ENCODE measurements at places on chromosomes 11 and 22.

GRCh38 chr11:9626496-9627394 lies 37.1 kb upstream of the SWAP70 start:
- DNase-seq, result no peak

DNA sequence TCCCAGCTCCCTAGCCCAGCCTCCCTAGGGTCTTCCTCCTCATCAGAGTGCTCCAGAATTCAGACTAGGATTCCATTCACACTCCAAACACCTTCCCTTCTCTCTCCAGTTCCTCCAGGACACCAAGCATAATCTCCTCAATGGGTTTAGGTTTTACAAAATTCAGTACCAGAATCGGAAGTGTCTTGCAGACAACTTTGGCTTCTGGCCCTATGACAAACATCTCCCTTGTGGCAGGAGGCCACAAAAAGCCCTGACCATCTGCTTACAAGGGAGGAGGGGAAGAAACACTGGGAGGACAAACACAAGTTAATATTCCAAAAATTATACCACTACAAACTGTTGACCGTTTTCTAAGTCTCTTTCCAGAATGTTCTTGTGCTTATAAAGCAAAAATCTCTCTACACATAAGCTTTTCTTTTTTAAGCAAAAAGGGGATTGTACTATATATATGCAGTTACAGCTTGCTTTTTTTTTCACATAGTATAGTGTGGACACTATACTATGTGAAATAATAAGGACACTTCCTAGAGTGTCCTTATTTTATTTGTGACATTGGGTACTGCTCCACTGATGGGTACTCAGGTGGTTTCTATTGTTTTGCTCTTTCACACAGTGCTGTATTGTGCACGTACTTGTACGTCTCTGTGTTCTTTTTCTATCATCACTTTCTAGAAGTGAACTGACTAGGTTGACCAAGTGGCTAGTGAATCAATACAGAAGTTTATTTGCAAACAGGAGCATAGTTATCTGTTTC lies 78.7 kb downstream of the BDNF start:
- DNase-seq, result peak; percentile 50

GRCh38 chr11:10355257-10355661 lies 50.4 kb downstream of the ADM start:
- no peak for DNase-seq

GRCh38 chr22:20547029-20547428 lies 39.6 kb downstream of the MED15 start:
- no peak for DNase-seq

- DNase-seq, result no peak
Observed at GRCh38 chr11:72652873-72653630, 21.2 kb downstream of the PDE2A start.

- peak; percentile 27 for DNase-seq
Observed at GRCh38 chr22:30891443-30891755, 77.2 kb downstream of the MORC2 start.

DNA sequence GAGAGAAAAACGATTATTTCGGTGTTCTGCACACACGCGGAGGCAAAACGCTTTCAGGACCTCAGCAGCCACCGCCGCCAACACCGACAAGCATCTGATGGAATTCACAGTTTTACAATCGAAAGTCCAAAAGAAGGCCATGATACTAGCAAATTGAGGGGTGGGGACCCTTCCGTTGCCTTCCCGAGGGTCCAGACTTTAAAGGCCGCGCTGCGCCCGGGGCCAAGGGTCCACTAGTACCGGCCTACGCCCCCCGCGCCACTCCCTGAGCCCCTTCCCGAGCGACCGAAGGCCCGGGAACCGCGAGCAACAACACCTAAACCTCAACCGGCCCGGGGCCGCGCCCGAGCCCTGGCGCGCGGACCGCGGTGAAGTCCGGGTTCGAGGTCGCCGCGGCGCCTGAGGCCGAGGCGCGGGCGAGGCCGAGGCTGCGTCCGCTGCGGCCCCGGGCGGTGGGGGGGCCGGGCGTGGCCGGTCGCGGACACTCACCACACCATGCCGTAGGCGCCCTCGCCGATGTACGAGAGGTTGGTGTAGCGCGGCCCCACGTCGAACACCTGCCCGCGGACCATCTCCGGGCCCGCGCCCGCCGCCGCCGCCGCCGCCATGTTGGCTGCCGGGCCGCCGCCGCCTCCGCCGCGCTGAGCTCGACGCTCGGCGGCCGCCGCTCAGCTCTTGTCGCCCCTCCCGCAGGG lies 465 bp downstream of the MAPK1 start:
- peak; percentile 52 for DNase-seq

DNA sequence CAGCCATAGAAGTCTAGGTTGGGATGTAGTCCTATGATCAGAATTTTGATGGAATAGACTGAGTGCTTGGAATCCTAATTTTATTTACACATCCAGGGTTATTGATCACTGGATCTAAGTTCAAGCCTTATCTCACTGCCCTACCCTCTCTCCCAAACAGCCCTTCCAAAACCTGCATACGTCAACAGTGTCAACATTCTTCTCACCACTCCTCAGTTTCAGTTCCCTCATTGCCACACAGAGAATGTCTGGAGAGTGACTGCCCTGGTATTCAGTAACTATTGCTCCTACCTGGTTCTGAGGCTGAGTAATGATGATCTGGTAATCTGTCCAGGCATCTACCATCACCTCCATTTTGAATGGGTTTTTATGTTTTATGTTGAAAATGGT lies 60.0 kb downstream of the GLYATL1 start:
- DNase-seq, result peak; percentile 79

DNA sequence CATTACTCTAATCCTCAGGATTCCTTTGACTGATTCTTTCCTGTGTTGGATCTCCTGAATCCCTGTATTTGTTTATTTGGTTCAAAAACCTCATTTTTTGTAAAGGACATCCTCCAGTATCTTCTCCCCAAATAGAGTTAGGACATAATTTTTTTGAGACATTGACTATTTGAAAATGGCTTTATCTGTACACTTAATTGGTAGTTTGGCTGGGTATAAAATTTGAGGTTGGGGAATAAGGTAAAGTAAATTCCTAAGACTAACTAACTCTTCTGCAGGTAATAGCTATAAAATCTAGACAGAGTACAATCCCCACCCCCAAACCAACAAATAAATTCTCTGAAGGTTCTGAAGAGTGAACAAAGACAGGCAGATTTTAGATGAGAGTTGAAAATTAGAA lies 114.4 kb downstream of the CTTN start:
- no peak for DNase-seq

DNA sequence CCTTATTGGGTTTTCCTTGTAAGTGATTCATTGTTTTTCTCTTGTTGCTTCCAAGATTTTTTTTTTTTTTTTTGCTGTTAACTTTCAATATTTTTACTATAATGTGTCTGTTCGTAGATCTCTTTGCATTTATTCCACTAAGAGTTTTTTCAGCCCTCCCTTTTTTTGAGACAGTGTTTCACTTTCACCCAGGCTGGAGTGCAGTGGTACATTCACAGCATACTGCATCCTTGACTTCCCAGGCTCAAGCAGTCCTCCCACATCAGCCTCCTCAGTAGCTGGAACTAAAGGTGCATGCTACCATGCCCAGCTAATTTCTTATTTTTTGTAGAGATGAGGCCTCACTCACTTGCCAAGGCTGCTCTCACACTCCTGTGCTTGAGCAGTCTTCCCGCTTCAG lies 1282.0 kb upstream of the CNTN5 start:
- DNase-seq, result no peak

All from left lobe of liver (tissue), 2 donors.